ENCODE measurements at places on chromosomes 5 and 9.
A peak's percentile ranks its signal among the peaks of the same experiment; 100 is the strongest.

- no peak for DNase-seq
Observed at GRCh38 chr5:16521521-16522483, 56.2 kb upstream of the ZNF622 start.

- peak; percentile 21 for DNase-seq
Observed at GRCh38 chr5:176388003-176388443, 375 bp downstream of the NOP16 start.

DNA sequence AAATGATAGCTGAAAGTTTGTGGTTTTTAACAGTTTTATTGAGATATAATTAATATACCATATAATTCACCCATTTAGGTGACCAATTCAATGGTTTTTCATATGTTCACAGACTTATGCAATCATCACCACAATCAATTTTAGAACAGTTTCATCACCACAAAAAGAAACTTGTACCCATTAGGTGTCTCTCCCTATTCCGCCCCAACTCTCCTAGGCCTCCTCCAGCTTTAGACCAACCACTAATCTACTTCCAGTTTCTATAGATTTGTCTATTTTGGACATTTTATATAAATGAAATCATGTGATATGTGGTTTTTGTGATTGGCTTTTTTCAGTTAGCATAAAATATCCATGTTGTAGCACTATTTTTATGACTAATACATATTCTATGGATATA lies 38.6 kb downstream of the YTHDC2 start:
- DNase-seq, result no peak

GRCh38 chr9:122158202-122158601 lies 1.4 kb downstream of the NDUFA8 start:
- peak; percentile 35 for DNase-seq

- DNase-seq, result no peak
Observed at GRCh38 chr5:18354828-18355227, 720.6 kb downstream of the TAF11L14 start.

DNA sequence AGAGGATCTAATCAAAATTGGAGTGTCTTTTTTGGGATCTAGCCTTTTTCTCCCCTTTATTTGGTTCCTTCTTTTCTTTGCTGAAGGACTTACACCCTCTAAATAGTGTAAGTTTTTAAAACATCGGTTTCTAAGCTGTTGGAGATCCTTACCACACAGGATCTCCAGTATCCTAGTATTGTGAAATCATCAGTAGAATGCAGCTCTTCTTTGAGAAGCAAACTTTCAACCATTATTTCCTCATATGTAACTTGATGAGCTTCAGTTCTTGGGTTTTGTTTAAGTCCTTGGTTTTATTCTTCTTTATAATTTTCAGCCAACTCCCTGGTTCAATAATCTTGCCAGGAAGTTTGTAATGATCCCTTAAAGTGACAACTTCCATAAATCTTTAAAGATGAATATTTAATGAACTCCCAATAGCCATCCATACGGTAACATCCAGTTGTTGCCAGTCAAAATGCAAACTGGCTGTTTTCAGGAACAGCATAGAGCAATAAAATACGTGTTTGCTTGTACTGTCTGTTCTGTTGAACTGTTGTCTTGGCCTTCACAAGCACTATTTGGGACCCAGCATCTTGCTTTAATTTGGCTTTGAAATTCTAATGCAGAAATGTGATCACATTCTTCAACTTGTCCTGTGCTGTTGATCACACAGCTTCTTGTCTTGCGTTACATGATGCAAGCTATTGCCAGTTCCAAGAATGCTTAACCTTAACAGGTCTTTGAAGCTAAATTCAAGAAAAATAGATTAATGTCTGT lies 34.8 kb upstream of the TTC23L start:
- DNase-seq, result no peak

- no peak for DNase-seq
Observed at GRCh38 chr9:98372077-98372836, 116.8 kb upstream of the TBC1D2 start.

GRCh38 chr5:118336468-118336867 lies 651.9 kb downstream of the DTWD2 start:
- no peak for DNase-seq

GRCh38 chr9:14888272-14888671 lies 22.0 kb downstream of the FREM1 start:
- DNase-seq, result no peak

- DNase-seq, result no peak
Observed at GRCh38 chr9:124594673-124595072, 87.5 kb upstream of the NR5A1 start.

DNA sequence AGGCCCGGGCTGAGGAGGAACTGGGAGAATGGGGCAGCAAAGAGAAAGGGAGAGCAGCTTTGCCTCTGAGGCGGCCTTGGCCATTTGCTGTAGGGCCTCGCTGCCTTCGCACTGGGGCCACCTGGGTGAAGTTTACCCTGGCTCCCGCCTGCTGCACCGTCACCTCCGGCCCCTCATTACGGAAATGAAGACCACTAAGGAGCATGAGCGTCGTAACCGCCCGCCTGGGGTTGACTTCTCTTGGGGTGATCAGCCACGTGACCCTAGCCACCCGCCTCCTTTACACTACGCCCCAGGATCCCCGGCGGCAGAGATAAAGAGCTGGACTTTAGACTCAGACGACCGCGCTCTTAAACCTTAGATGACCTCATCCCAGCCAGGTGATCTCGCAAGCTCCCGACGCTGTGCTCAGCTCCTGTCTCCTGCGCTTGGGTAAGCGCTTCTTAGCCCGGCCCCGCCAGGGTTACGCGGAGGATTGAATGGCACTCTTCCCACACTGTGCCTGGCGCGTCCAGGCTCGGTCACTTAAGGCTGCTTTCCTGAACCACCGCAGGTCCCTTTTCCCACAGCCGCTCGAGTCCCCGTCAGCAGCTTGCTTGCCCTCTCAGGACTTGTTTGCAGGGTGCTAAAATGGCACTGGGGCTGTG lies 107.9 kb upstream of the LARP1 start:
- no peak for DNase-seq

- no peak for DNase-seq
Observed at GRCh38 chr5:982377-983237, 26.0 kb upstream of the NKD2 start.

DNA sequence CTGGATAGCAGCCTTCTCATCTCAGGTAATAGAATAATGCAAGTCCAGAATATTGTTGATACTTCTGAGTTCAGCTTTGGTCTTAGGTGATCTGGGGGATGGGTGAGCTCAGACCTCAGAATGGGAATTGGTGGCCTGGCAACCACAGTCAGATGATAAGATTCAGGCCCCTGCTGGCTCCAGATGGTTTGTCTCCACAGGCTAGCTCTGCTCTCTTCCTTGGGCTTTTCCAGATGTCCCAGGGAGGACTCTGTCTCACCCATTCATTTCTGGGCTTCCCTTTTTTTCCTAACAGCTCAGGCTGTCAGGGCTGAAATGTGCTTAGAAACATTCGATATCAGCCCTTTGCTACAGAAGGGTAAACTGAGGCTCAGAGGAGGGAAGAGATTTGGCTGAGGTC lies 17.6 kb upstream of the TNFSF15 start:
- no peak for DNase-seq

- DNase-seq, result no peak
Observed at GRCh38 chr5:8114597-8115266, 245.8 kb downstream of the MTRR start.

DNA sequence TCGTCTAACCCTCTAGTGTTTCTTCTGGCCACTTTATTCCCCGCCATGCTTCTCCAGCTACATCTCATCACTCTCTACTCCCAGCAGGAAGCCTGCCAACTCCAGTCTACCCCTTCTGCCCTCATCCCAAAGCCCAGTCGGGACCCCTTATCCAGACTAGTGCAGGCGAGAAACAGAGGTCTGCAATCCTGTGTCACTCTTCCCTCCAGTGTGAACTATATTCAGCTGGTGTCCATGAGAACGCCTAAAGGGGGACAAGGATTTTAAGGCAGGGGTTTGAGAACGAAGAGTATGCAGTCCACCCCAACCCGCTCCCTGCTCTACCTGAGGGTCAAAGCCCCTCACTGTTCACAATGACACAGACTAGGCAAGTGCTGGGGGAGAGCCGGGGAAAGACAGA lies 41.7 kb upstream of the GABRP start:
- DNase-seq, result no peak

DNA sequence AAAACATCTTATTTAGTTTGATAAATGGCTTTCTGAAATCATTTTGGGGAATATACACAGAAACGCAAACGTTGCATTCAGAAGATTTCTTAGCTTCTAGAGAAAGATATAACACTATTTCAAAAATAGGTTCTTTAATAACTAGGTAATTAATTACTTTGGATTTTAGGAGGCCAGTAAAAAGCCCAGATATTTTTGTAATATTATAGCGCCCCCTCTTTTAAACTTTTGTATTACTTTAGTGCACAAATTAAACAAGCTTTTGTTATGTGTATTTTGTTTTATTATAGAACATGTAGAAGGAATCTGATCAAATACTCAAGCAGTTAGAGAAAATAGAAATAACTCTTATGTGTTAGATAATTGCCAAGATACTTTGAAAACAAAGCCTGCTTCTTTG lies 57.7 kb downstream of the COMMD10 start:
- no peak for DNase-seq

GRCh38 chr9:16152276-16153101 lies 599.6 kb downstream of the CCDC171 start:
- DNase-seq, result no peak

GRCh38 chr5:158194561-158194976 lies 335.6 kb upstream of the CLINT1 start:
- DNase-seq, result no peak

GRCh38 chr9:105911104-105911911 lies 217.0 kb downstream of the TMEM38B start:
- no peak for DNase-seq

- no peak for DNase-seq
Observed at GRCh38 chr5:96734871-96735325, 72.7 kb downstream of the CAST start.

- no peak for DNase-seq
Observed at GRCh38 chr5:134125039-134126015, 10.8 kb downstream of the TCF7 start.

DNA sequence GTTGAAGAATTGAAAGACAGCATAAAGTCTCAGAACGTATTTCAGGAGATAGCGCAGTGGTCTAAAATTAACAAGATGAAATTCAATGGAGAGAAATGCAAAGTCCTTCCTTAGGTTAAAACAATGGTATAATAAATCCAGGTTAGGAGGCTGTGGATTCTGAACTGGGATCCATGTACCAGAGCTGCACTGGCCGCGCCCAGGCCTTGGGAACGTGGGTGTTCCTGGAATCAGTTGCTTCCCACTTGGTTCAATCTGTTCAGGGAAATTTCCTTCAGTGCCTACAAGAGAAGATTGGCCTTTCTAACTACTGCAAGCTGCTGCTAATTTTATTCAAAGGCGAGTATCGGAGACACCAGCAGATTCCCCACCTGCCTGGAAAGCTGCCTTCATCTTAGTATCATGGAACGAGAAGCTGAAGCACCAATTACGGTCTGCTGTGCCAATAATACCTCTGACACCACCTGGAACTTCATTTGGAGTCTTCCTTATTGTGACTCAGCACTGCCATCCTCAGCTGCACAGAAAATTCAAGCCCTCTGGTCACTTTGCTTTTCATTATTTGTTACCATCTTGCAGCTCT lies 14.3 kb upstream of the CTNND2 start:
- DNase-seq, result no peak

- no peak for DNase-seq
Observed at GRCh38 chr9:96567203-96567700, 52.4 kb downstream of the CDC14B start.

DNA sequence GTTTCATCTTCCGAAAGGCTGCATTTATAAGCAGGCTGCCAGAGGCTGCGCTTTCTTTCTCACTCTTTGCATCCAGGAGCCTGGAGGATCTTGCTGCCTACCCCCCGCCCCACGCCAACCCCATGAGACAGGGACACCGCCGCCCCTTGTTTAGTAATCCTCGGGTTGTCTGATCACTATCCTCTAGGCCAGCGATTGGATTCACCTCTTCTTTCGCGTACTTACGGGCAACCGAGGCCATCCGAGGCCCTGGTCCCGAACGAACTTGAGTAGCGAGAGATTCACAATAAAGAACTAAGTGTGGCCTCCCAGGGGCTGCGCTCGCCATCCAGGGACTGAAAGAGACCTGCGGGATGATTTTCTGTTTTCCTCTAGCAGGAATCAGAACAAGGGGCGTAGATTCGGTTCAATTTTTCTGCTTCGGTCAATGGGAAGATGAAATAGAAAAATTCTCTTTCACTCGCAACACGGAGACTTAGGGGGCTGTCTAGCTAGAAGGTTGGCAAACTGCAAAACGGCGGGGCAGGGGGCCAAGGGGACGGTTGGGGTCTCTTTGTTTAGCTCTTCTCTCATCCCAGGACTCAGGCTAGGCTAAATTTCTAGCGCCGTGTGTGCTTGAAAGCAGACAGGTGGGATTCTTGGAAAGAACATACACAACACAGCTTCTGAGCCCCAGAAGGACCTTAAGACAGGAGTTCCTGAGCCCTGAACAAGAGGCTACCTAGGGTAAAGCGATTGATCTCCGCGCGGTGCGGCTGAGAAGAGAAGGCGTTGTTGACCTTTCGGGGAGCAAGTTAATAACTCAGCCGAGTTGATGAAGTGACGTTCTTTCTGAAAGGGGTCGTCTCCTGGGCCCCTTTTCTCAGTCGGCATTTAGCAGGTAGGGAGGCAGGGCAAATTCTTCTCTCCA lies 5.8 kb upstream of the ISL1 start:
- DNase-seq, result no peak

DNA sequence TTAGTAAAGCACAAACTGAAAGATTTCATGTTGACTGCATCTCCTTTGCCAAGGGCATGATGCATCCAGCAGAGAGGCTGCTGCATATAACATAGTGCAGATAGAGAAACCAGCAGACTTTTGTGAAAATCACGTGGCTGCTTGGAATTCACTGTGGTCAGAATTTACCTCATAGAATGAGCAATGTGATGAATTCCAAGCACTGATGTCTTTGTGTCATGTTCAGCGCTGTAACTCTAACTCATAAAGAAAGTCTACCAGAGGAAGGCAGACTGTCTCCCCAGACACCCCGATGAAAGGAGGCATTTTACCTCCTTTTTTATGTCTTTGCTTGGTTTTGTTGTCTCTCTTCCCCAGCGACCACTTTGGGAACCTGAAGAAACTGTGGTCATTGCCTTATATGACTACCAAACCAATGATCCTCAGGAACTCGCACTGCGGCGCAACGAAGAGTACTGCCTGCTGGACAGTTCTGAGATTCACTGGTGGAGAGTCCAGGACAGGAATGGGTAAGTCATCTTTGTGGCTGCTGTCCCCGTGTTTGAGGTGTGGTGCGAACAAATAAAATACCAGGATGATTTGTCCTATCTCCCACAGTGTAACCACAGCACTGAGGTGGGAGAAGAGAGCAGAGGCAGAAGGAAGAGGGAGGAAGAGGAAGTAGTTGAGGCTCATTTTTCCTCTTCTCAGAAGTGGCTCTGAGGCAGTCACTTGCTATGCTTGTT lies 42.0 kb downstream of the ITK start:
- DNase-seq, result peak; percentile 83

GRCh38 chr5:134242146-134242545 lies 16.3 kb upstream of the PPP2CA start:
- DNase-seq, result no peak

- DNase-seq, result no peak
Observed at GRCh38 chr9:86547571-86547970, 193.4 kb upstream of the TUT7 start.
